Spinal cord (tissue), 10 donors: ENCODE measurements at places on chromosomes 3 and 15. TPM values are rescaled to one million over a fixed set of nuclear protein-coding genes. Genes with fewer than 3 reads are reported as not detected.
A peak's percentile ranks its signal among the peaks of the same experiment; 100 is the strongest.

- no peaks in the 10 kb centered on the region for H3K36me3 ChIP-seq
- H3K4me1 ChIP-seq = peaks cover 5% of the 10 kb centered on the region
- H3K27me3 ChIP-seq = no peaks in the 10 kb centered on the region
- H3K4me3 ChIP-seq = no peak overlapping the region
- no peak for DNase-seq
These were observed 27.6 kb upstream of the CXCR6 start for GRCh38 chr3:45915518-45916231.

DNA sequence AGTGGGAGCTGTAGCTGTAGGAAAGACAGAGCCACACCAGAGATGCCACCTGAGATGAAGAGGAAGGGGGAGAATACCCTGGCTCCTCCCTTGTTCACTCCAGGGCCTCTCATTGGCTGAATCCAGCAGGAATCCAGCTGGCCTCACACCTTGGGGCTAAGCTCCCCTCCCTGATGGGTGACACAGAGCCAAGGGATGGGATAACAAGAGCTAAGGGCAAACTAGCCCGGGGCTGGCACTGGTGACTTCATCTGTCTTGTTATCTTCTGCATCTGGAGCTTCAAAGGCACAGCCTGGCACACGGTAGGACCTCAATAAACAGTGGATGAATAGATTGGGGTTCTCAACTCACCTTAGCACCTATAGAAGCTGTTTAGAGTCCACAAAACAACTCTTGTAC lies 13.8 kb upstream of the GATA2 start:
- DNase-seq = no peak
- no peak overlapping the region for H3K4me3 ChIP-seq
- H3K4me1 ChIP-seq = no peaks in the 10 kb centered on the region
- H3K36me3 ChIP-seq = no peaks in the 10 kb centered on the region
- peaks cover 6% of the 10 kb centered on the region for H3K27me3 ChIP-seq
- no peak overlapping the region for H3K27ac ChIP-seq

- H3K36me3 ChIP-seq = peaks cover 21% of the 10 kb centered on the region
- peaks cover 92% of the 10 kb centered on the region for H3K27me3 ChIP-seq
- peak overlapping the region; percentile 88 for H3K27ac ChIP-seq
- H3K4me3 ChIP-seq = peak overlapping the region; percentile 80
These were observed 6.7 kb downstream of the ZIC1 start for GRCh38 chr3:147415874-147416273.

- no peaks in the 10 kb centered on the region for H3K4me1 ChIP-seq
- no peak overlapping the region for H3K27ac ChIP-seq
- no peaks in the 10 kb centered on the region for H3K36me3 ChIP-seq
- no peaks in the 10 kb centered on the region for H3K27me3 ChIP-seq
- no peak for DNase-seq
These were observed 276.8 kb downstream of the PYDC2 start for GRCh38 chr3:191737742-191738141.

GRCh38 chr3:32180141-32180784 lies 58.2 kb upstream of the CMTM8 start:
- no peaks in the 10 kb centered on the region for H3K27me3 ChIP-seq
- H3K27ac ChIP-seq = no peak overlapping the region
- H3K4me3 ChIP-seq = no peak overlapping the region
- no peaks in the 10 kb centered on the region for H3K36me3 ChIP-seq
- no peak for DNase-seq

DNA sequence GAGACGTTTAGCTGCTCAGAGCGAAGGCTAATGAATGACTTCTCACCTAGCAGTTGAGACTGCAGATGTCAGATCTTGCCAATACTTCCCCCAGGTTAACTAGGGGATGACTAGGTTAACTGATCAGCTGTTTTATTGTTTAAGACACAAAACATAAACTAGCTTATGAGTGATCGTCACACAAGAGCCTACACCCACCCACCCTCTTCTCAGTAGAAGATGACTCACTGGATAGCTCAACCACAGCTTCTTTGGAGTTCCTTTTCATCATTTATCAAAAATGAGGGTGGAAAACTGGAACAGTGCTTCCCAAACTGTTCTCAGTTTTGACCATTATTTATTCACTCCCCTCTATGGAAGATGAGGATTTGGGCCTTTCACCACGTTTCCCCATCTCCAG lies 25.2 kb downstream of the GASK1A start:
- H3K27me3 ChIP-seq = no peaks in the 10 kb centered on the region
- peaks cover 19% of the 10 kb centered on the region for H3K4me1 ChIP-seq
- no peak overlapping the region for H3K4me3 ChIP-seq
- DNase-seq = no peak

DNA sequence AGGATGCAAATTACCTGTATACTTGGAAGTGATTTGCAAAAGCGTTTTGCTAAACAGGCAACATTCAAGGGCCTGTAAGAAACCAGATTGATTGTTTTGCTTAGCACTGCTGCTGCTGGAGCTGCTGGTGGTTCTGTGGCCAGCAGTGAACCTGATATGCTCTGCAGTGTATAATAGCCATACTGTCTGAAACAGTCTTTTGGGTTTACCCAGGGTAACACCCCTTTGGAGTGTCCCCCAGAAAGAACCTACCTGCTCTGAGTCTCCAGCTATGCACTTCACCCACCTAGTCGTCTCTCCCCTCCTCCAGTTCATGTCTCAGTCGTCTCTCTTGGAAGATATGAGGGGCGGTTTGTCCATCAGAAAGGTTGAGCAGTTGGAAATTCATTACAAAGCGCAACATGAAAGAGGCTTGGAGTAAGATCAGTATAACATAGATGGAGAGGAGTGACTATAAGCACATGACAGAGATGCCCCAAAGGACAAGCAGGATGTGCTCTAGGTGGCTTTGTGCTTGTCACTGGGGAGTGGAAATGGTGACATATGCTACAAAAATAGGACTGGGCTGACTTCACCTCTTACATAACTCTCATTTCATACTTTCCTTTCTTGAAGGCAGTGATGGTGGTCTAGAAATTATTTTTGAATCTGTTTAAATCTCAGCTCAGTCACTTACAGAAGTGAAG lies 3.8 kb downstream of the MKRN2 start:
- H3K27ac ChIP-seq = no peak overlapping the region
- no peak overlapping the region for H3K4me3 ChIP-seq
- no peaks in the 10 kb centered on the region for H3K36me3 ChIP-seq
- no peak for DNase-seq
- peaks cover 6% of the 10 kb centered on the region for H3K4me1 ChIP-seq

GRCh38 chr3:137330246-137330645 lies 372.5 kb downstream of the IL20RB start:
- DNase-seq = no peak
- H3K27ac ChIP-seq = no peak overlapping the region
- H3K4me1 ChIP-seq = no peaks in the 10 kb centered on the region
- H3K36me3 ChIP-seq = no peaks in the 10 kb centered on the region
- no peaks in the 10 kb centered on the region for H3K27me3 ChIP-seq
- H3K4me3 ChIP-seq = no peak overlapping the region

DNA sequence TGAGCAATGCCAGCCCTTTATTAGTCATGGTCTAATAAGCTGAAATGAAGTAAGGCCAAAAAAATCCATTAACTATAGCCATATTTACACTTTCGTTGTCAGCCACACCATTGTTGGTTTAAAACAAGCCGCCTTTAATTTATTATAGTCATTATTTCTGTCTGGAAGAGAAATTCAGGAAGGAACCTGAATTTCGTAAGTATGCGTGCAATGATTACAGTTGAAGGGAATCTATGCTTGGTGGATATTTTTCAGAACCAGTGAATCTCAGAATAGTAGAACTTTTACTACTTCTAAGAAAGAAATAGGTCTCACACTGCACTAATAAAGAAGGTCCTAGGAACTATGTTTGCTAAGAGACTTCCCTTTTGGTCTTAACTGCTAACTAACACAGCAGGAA lies 59.1 kb downstream of the FAM43A start:
- H3K27me3 ChIP-seq = peaks cover 26% of the 10 kb centered on the region
- no peak for DNase-seq
- H3K36me3 ChIP-seq = no peaks in the 10 kb centered on the region
- H3K4me1 ChIP-seq = peaks cover 11% of the 10 kb centered on the region
- no peak overlapping the region for H3K27ac ChIP-seq

DNA sequence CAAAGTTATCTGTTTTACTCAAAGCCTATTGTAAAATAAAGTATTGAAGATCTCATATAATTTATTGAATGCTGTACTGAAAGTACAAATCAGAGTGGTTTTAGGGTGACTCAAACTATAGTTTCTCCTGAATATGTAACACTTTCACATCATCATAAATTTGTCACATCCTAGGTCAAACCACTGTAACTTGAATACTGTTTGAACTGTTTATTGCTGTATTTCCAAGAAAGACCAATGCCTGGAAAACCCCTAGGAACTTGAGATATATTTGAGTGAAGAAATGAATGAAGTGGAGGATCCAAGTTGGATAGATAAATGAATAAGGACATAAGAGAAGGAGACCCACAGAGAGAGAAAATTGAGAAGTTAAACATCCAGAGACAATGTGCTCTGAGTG lies 348.2 kb downstream of the GRM7 start:
- H3K27me3 ChIP-seq = no peaks in the 10 kb centered on the region
- H3K36me3 ChIP-seq = no peaks in the 10 kb centered on the region
- H3K4me3 ChIP-seq = no peak overlapping the region

CLRN1 gene
- total RNA-seq = not detected

NTRK3 gene
- total RNA-seq = 62.7 TPM

ZIC1 gene
- total RNA-seq = 514 TPM

ARGFX gene
- not detected for total RNA-seq

STAB1 gene
- total RNA-seq = 38.3 TPM
